ENCODE measurements at places on chromosomes 6 and 20.

- DNase-seq, result no peak
These were observed 8.0 kb downstream of the BIRC7 start for GRCh38 chr20:63243604-63244247.

DNA sequence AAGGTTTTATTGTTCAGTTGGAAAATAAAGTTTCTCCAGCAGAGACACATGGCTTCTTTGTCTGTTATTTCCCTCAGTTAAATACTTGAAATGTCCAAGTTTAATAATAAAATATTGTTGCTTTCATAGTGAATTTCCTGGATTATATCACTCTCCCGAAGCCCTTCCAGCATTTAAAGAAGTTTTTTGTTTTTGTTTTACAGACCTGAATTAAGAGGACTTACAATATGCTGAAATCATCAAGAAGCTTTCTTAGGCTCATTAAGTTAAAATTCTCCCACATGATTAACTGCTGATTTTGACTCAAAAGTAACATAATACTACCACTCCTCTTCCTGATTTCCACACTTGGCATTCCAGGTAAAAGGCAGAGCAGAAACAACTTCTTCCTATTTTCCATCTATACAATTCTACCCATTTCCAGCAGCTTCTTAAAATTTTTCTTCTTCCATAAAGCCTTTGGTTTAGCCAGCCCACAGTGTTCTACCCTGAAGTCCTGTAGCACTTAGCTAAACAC is 35.8 kb downstream of the PDSS2 start:
- no peak for DNase-seq

DNA sequence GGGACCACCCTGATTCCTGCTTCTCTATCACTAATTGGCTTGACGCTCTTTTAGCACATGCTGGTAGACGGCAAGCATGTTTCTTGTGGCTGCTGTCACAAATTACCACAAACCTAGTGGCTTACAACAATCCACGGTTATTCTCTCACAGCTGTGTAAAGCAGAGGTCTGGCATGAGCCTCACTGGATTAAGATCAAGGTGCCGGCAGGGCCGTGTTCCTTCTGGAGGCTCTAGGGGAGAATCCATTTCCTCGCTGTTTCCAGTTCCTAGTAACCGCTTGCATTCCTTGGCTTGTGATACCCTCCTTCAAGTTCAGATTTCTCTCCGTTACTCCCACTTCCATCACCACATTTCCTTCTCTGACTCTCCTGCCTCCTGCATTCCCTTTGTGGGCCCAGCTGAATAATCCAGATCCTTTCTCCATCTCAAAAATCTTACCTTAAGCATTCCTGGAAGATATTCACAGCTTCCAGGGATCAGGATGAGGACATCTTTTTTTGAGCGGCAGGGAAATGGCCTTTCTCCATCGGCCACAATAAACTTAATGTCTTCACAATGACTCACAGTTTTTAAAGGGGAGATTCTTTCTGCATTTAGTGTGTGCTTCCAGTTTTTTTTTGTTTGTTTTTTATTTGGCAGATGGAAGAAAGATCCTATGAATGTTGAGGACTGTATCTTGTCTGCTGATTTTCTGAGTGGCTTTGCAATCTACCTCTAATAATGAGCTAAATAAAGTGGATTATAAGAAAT is 39.9 kb downstream of the BMP6 start:
- DNase-seq, result no peak

DNA sequence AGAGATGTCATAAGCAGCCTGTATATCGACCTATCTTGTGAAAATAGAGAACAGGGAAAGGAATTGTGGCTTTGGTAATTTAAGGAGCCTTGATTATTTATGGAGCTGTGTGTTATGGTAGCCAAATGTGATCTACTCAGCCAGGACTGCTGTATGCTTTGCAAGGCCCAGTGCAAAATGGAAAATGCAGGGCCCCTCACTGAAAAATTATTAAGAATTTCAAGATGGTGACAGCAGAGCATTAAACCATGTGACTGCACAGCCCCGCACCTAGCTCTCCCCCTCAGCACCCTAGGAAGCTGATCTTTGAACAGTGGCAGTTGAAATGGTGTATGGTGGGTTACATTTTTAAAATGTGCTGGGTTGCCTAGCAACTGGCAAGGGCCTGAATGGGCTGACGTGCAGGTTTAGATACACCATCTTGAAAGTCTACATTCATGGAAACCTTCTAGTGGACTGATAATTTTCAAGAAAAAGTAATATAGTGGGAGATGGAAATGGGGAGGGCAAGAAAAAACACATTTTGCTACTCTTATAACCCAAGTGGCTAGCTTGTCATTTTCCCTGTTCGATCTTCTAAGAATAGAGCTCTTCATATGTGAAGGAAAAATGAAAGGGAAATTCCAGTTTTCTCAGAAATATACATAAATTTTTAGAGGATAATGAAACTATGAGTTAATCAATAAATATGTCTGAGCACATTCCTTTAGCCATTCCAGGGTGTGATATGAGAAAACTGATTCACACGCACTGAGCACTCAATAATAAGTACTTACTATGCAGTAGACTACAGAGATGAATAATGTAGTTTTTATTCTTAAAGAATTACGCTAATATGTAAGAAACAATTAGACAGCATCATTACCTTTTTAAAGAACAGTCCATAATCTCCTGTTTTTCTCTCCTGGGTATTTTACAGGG is 208.0 kb downstream of the ARHGAP18 start:
- DNase-seq, result no peak

- no peak for DNase-seq
These were observed 108.1 kb downstream of the FAM50B start for GRCh38 chr6:3957321-3957720.

DNA sequence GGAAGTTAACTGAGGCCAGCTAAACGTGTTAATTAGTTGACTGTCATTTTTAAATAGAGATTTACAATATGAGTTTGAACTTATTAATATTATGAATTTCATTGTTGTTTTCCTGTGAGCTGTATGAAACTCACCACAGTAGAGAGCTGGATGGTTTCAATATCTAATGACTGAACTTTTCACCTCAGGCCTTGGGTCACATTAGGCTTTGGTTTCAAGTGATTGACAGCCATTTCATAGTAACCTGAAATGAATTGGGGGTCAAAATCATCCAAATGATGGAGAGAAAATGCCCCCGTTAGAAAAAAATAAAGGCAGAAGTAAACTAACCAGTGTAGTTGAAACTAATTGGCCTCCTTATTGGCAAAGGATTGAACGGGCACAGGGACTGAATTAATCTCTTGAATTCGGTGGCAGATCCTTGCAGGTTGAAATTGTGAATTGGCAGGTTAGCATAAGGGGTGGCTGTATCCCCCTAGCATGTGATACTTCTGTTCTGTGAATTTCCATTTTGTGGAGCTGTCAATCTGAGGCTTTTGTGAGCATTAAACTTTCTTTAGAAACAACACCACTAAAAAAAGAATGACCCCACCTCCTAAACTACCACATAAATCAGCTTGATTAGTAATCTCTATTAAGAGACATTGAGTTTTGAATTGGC is 155.1 kb upstream of the MMS22L start:
- no peak for DNase-seq

DNA sequence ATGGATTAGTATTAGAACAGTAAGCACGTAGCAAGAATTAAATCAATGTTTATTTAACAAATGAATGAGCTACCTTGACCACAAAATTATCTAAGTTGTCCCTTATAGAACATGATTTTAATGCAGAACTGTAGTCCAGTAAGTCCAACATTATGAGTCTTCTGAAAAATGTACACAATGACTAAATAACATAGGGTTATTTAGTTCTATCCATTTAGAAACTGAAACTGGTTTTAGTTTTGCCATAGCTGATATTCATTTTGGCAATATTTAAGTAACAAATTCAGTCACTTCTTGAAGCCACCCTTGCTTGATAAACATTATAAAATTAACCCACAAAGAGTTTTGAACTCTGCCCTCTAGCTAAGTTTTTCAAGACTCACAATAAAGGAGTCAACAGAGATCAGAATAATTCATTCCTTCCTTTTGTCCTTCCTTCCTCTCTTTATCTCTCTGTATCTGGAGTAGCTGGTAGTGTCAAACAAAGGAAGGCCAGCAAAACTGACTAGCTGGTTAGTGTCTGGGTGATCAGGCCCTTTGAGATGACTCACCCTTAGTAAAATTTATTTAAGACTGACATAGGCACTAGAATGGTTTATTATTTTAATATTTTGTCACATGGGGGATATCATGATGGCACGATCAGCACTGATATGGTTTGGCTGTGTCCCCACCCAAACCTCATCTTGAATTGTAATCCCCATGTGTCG is 115.1 kb downstream of the BTBD9 start:
- DNase-seq, result peak; percentile 25

- no peak for DNase-seq
These were observed 841.4 kb upstream of the MAP3K7 start for GRCh38 chr6:91428296-91428695.

DNA sequence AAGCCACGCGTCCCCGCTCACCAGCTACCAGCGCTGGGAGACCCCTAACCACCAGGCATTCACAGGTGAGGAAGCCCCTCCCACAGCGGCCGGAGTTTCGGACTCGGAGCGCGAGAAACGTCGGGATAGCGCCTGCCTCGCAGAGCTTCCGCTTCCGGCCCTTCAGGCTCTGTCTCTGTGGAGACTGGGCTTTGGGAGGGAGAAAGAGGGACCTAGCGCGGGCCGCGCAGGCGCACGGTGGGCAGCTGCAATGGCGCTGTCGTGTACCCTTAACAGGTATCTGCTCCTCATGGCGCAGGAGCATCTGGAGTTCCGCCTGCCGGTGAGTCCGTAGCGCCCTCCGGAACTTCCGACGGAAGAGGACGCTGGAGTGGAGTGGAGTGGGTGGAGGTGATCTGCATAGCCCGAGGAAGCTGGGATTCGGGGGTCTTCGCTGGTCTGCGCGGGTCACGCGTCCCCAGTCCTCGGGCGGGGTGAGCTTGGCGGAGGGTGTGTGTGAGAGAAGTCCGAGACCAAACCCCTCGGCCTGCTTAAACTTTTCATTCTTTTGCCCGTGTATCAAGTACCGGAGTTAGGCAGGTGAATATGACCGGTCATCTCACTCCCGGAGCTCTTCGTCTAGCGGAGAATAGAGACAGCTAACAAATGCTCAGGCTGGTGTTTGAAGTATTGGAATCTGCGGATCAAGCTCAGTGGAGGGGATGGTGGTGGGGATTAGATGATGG is at the start of gene TRMT11:
Gene TRMT11, plus strand, starts transcription at position 240 of the 725 bp plus-strand sequence. Its CDS starts 11 bp downstream, at position 251.
- DNase-seq, result peak; percentile 91

DNA sequence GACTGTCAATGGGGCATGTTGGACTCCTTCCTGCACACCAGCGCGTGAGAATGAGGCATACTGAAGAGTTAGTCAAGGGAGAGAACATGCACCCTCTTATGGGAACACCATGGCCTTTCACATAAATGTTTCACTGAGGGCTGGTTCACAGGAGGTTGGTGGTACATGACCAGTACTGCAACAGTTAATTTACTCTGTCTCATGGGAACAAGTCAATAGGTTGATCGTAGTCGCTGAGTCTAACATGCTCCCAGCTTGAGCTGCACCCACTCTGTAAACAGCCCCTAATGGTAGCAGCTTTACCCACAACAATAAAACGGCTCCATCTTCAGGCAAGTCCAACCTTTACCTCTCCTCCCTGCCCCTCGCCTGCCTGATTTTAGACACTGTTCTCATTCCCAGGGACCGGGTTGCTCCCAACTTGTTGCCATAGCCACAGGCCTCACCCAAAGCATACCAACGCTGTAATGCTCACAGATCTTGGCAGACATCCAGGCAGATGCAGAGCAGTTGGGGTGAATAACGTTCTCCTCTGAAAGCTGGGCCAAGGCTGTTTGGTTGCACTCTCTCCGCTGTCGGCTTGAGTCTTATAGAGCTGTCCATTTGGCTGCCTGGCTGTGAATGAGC is 111.3 kb downstream of the LY86 start:
- no peak for DNase-seq

- DNase-seq, result peak; percentile 6
These were observed 31.0 kb downstream of the ASCC3 start for GRCh38 chr6:100850174-100850573.

GRCh38 chr6:105514306-105514705 is 111.4 kb upstream of the PREP start:
- no peak for DNase-seq

DNA sequence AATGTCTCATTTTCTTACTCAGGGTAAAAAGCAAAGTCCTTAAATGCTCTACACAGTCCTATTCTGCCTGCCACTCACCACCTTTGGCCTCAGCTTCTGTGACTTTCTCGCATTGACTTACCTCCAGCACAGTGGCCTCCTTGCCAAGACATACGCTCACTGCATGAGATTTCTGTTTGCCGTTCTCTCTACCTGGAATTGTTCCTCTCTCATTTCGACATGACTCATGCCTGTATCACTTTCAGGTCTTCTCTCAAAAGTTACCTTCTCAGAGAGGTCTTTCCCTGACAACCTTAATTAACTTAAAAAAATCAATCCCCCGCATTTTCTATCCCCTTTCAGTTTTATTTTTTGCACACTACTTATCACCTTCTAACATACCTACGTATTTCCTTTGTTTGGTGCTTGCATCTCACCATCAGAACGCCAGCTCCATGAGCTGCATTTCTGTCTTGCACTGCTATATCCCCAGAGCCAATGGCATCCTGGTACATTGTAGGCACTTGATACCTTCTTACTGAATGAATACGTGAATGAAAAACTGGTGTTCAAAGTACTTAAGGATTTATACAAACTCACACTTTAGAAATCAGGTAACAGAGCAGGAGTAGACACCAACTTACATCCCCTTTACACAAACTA is 24.5 kb downstream of the TENT5A start:
- DNase-seq, result peak; percentile 27

DNA sequence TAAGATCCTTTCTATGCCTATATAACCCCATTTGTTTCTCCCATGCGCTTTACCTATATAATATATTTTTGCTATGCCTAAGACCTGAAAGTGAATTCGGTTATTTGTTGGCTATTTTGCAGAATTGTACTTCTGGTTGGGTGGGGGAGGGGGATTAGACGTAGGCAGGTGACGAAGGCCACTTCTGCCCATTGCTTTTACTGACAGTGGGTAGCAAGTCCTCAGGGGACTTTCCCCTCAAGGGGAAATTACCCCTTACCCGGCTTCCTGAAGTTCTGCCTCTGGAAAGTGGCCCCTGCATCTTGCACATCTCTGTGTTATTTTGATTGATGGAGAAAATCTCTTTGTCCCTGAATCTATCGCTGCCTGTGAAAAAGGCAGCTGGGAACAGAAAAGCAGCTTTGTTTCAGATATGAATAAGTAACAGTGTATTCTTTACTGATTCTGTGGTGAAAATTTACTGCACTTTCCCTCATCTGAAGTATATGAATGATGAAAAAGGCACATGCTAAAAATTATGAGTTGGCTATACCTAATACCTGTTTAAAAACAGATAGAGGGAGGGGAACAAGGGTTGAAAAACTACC is 133.9 kb downstream of the UTRN start:
- DNase-seq, result no peak
